ENCODE measurements at places on chromosomes 16 and 17.
A peak's percentile ranks its signal among the peaks of the same experiment; 100 is the strongest.

DNA sequence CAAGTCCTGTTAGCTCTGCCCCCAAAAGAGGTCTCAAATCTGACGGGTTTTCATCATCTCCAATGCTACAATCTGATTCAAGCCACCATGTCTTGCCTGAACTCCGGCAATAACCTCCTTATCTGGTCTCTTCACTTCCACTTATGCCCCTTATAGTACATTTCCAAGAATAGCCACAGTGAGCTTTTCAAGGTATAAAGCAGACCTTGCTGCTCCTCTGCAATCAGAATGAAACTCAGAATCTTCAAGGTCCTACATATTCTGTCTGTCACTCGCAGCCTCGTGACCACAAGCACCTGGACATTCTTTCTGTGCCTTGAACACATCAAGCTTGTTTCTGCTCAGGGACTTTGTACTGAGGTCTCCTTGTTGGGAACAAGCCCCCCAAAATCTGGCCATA is 84.7 kb downstream of the YPEL2 start:
- no peaks in the 10 kb centered on the region for H3K27me3 ChIP-seq
- peaks cover 24% of the 10 kb centered on the region for H3K4me1 ChIP-seq
- no peak overlapping the region for H3K27ac ChIP-seq
- no peaks in the 10 kb centered on the region for H3K36me3 ChIP-seq
- DNase-seq = no peak

DNA sequence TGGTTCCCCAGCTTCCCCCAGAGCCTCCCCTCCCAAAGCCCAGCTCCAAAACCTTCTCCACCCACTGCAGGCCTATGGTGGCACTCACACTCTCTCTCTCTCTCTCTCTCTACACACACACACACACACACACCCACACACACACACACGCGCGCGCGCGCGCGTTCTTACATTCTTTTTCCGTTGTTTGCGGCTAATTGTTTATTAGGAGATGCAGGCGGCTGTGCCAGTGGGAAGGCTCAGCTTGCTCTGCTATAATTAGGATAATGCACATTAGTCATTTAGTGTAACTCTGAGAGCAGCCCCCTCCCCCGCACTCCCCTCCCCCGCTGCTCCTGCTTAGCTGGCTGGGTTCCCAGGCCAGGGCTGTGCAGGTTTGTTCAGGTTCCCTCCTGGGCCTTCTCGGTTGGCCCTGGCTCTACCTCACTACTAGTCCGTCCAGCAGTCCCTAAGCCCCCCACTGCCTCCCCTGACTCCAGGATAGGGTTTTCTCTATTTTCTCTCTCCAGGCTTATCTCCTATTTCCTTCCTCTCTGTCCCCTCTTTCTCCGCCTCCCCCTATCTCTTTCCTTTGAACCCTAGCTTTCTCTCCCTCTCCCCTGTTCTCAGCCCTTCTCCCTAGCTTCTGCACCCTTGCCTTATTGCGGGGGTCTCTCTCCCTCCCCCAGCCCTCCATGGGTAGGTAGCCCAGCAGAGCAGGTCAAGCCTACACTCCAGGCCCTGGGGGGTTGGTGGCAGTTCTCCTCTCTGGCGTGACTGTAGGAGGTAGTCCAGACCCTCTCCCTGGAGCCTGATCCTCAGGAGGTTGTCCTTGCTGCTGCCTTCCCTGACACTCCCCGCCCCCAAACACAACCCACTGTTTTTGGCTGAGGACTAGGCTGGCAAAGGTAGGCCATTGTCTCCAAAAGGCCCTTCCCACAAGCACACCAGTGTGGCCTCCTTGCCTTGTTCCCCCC is 34.0 kb downstream of the TMEM132E start:
- no peaks in the 10 kb centered on the region for H3K36me3 ChIP-seq
- DNase-seq = no peak
- H3K4me3 ChIP-seq = no peak overlapping the region
- H3K27ac ChIP-seq = no peak overlapping the region
- H3K4me1 ChIP-seq = peaks cover 3% of the 10 kb centered on the region

- DNase-seq = no peak
- no peaks in the 10 kb centered on the region for H3K36me3 ChIP-seq
- H3K4me1 ChIP-seq = no peaks in the 10 kb centered on the region
- H3K4me3 ChIP-seq = no peak overlapping the region
- no peak overlapping the region for H3K27ac ChIP-seq
These were observed 69.9 kb upstream of the SEC14L1 start for GRCh38 chr17:77070888-77071279.

DNA sequence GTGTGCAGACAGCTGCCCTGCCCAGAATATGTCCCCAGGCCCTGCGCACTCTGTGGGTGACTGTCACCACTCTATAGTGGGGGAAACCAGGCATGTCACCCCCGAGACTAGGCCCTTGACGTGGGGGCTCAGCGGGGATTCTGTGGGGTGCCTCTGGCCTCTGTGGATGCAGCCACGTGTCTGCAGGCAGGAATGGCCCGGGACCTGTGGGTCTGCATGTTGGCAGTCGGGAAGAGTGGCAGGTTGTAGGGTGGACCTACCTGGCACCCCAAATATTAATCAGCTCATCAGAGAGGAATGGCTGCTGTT is 954 bp downstream of the IL32 start:
- peak overlapping the region; percentile 98 for H3K27ac ChIP-seq
- peak overlapping the region; percentile 100 for H3K4me3 ChIP-seq
- H3K27me3 ChIP-seq = no peaks in the 10 kb centered on the region
- H3K36me3 ChIP-seq = peaks cover 62% of the 10 kb centered on the region
- DNase-seq = no peak

DNA sequence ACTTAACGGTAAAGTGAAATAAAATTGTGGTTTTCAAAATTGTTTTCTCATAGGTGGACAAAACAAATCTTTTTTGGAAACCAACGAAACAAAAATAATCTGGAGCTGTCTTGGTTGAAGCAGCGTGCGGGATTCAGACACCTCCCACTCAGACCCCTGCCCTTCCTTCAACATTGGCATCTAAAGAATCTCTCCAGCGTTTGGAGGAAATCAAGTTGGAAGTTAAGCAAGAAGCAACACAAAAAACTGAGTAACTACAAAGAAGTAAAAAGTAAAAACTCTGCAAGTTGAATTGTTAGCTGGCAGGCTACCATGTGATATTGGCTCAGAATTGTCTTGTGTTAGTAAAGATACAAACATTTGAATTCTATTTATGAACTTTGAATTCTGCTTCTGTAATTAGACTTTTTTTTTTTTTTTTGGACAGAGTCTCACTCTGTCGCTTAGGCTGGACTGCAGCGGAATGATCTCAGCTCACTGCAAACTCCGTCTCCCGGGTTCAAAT is 361.0 kb upstream of the PMFBP1 start:
- no peaks in the 10 kb centered on the region for H3K27me3 ChIP-seq
- no peaks in the 10 kb centered on the region for H3K4me1 ChIP-seq
- H3K27ac ChIP-seq = no peak overlapping the region
- H3K36me3 ChIP-seq = no peaks in the 10 kb centered on the region
- H3K4me3 ChIP-seq = no peak overlapping the region

GRCh38 chr16:720990-721764 is at the start of gene ANTKMT:
TSS of gene ANTKMT (plus strand) at chr16:721146. CDS start at chr16:721275, 129 bp downstream.
- H3K27ac ChIP-seq = peak within 1 kb of the TSS; percentile 66
- H3K4me3 ChIP-seq = peak within 1 kb of the TSS; percentile 77
- DNase-seq = peak; percentile 81
- H3K27me3 ChIP-seq = peaks cover 3% of the 10 kb centered on the region
- peaks cover 3% of the 10 kb centered on the region for H3K4me1 ChIP-seq
- H3K36me3 ChIP-seq = no peaks in the 10 kb centered on the region

DNA sequence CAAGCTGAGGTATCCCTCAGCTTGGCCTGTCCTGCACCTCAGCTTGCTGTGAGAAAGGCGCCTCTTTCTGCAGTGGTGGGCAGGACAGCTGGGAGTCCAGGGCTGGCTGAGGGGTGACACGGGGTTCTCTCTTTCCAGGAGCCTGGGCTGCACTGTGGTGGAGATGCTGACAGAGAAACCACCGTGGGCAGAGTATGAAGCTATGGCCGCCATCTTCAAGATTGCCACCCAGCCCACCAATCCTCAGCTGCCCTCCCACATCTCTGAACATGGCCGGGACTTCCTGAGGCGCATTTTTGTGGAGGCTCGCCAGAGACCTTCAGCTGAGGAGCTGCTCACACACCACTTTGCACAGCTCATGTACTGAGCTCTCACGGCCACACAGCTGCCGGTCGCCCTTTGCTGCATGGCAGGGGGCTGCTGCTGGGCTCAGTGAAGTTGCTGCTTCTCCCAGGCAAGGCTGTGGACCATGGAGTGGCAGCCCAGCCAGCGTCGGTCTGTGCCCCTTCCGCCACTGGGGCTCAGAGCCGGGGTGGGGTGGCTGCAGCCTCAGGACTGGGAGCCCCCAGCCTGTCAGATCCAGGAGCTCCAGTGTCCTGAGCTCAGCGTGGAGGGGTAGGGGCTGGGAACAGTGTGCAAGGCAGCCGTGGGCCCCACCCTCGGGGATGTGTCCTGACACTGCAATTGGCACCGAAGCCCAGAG is 6.4 kb downstream of the LIMD2 start:
- H3K27me3 ChIP-seq = no peaks in the 10 kb centered on the region
- peak overlapping the region; percentile 68 for H3K27ac ChIP-seq
- no peak overlapping the region for H3K4me3 ChIP-seq
- no peak for DNase-seq

- no peak for DNase-seq
- peaks cover 2% of the 10 kb centered on the region for H3K36me3 ChIP-seq
- H3K4me1 ChIP-seq = no peaks in the 10 kb centered on the region
- H3K4me3 ChIP-seq = no peak overlapping the region
These were observed 180.1 kb downstream of the PARN start for GRCh38 chr16:14449790-14450480.

- H3K4me1 ChIP-seq = no peaks in the 10 kb centered on the region
- no peak overlapping the region for H3K27ac ChIP-seq
- H3K4me3 ChIP-seq = no peak overlapping the region
- H3K27me3 ChIP-seq = no peaks in the 10 kb centered on the region
These were observed 17.5 kb downstream of the UBALD1 start for GRCh38 chr16:4597174-4597573.

GRCh38 chr16:8720080-8720966 is 45.9 kb downstream of the ABAT start:
- no peak overlapping the region for H3K27ac ChIP-seq
- H3K27me3 ChIP-seq = no peaks in the 10 kb centered on the region
- no peaks in the 10 kb centered on the region for H3K4me1 ChIP-seq
- no peak for DNase-seq
- H3K36me3 ChIP-seq = no peaks in the 10 kb centered on the region

GRCh38 chr17:30095507-30096244 is 20.9 kb upstream of the NSRP1 start:
- H3K27ac ChIP-seq = no peak overlapping the region
- peaks cover 4% of the 10 kb centered on the region for H3K4me1 ChIP-seq
- H3K27me3 ChIP-seq = peaks cover 34% of the 10 kb centered on the region
- no peak overlapping the region for H3K4me3 ChIP-seq

DNA sequence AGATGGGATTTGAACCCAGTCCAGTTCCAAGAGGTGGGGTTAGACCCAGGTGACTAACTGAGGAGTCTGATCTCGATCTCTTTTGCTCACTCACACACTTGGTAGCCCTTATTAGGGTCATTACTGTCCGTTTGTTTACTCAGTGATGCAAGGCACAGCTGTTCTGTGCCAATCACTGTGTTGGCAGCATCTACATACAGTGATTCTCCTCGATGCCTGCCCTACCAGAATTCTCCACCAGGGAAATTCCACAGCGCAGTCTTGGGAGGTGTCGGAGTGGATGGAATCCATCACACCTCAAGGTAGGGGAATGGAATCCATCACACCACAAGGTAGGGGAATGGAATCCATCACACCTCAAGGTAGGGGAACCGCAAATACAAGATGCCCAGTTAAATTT is 279.6 kb downstream of the MAF start:
- H3K27me3 ChIP-seq = no peaks in the 10 kb centered on the region
- H3K36me3 ChIP-seq = no peaks in the 10 kb centered on the region
- H3K4me1 ChIP-seq = peaks cover 32% of the 10 kb centered on the region
- no peak for DNase-seq
- H3K27ac ChIP-seq = no peak overlapping the region

DNA sequence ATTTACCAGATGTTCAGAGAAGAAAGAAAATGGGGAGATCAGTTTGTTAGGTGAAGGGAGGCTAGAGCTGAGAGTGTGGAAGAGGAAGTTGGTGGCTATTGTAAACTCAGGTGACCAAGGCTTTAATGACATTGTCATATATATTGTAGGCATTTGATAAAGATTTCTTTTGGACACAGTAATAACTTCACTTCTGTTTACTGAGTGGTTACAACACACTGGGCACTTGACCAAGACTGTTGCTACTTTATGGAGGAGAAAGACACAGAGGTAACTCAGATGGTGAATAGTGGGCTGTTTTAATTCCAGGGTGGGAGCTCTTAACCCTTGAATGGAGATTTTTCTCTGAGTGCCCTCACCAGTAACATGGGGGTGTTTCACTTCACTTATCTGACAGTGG is 46.0 kb downstream of the TNRC6A start:
- H3K4me3 ChIP-seq = no peak overlapping the region
- peaks cover 42% of the 10 kb centered on the region for H3K36me3 ChIP-seq
- peaks cover 9% of the 10 kb centered on the region for H3K4me1 ChIP-seq
- DNase-seq = no peak
- H3K27ac ChIP-seq = no peak overlapping the region
- H3K27me3 ChIP-seq = no peaks in the 10 kb centered on the region

DNA sequence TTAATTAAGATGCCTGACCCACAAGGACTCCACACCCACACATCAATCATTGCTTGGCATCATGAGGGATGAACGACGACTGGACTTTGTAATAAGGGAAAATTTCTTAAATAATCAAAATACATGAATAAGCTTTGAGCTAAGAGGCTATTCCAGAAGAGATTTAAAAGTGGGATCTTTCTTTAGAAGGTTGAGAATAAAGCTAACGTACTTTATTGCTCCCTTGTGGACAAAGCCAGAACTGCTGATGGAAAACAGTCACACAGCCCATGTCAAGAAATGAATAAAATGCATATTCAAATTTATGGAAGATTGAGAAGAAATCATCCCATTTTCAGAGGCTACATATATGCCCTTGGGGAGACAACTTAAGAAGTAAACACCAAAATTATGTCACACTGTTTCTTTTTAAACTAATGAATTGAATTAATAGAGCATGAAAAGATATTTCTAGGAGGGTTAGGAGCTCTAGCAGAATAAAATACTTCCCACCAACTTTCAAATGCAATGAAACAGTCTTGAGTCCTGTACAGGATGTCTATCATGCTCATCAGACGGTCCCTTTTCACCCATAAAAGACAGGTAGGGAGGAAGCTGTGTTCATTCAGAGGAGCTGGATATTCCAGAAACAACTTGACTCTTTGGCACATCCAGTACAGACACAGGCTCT is 60.2 kb upstream of the PHOSPHO1 start:
- H3K4me3 ChIP-seq = no peak overlapping the region
- H3K27me3 ChIP-seq = no peaks in the 10 kb centered on the region
- H3K4me1 ChIP-seq = no peaks in the 10 kb centered on the region
- no peaks in the 10 kb centered on the region for H3K36me3 ChIP-seq
- no peak for DNase-seq
- no peak overlapping the region for H3K27ac ChIP-seq

- H3K27ac ChIP-seq = peak overlapping the region; percentile 98
- no peaks in the 10 kb centered on the region for H3K27me3 ChIP-seq
- H3K36me3 ChIP-seq = peaks cover 7% of the 10 kb centered on the region
- DNase-seq = peak; percentile 35
- peaks cover 44% of the 10 kb centered on the region for H3K4me1 ChIP-seq
- peak overlapping the region; percentile 97 for H3K4me3 ChIP-seq
These were observed 320 bp downstream of the SPAG9 start for GRCh38 chr17:51120357-51120738.

GRCh38 chr17:81868674-81869220 is 2.4 kb downstream of the ARHGDIA start:
- H3K4me3 ChIP-seq = no peak overlapping the region
- peaks cover 34% of the 10 kb centered on the region for H3K36me3 ChIP-seq
- no peak for DNase-seq
- H3K4me1 ChIP-seq = peaks cover 17% of the 10 kb centered on the region

Measured in T-helper 2 cell treated with Interferon-gamma antibody and Interleukin-4, amounts not matched to agents 5 μg/mL and 100 μg/mL, for 36 hours (primary cell).